Left colon (tissue), 2 donors: ENCODE measurements at places on chromosomes 4 and X. TPM values are rescaled to one million over a fixed set of nuclear protein-coding genes. Genes with fewer than 3 reads are reported as not detected.

Gene PIN4
- 11.8 TPM for total RNA-seq

Gene SOWAHB
- total RNA-seq = 25.5 TPM

Gene TNIP3
- 0.67 TPM for total RNA-seq

Gene ANKRD37
- total RNA-seq = 9.1 TPM

GRCh38 chrX:118189628-118190027 lies 73.0 kb upstream of the KLHL13 start:
- no peak for DNase-seq

- DNase-seq = no peak
Observed at GRCh38 chr4:106893395-106893881, 142.7 kb downstream of the DKK2 start.

GRCh38 chrX:77014377-77015372 lies 432.5 kb upstream of the FGF16 start:
- no peak for DNase-seq

- no peak for DNase-seq
Observed at GRCh38 chr4:150384249-150384648, 197.7 kb upstream of the MAB21L2 start.

GRCh38 chrX:47992095-47992380 lies 11.8 kb downstream of the ZNF182 start:
- no peak for DNase-seq

DNA sequence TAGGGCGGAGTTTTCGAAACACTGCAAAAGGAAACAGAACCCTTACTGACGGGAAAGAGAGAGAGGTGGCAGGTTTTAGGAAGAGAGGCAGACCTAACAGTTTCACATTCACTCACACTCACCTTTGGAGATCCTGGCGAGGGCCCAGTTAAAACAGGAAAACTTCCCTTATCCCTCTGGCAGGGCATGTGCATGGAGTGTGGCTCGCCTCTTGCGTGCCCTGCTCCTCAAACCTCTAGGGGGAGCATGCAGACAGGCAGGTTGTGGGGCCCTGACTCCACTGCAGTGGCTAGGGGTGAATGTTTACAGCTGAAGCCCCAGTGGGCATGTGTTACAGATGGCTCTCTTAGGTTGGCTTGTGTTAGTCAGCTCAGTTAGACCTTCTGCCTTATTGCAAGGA lies 451.5 kb downstream of the UBE2NL start:
- no peak for DNase-seq

DNA sequence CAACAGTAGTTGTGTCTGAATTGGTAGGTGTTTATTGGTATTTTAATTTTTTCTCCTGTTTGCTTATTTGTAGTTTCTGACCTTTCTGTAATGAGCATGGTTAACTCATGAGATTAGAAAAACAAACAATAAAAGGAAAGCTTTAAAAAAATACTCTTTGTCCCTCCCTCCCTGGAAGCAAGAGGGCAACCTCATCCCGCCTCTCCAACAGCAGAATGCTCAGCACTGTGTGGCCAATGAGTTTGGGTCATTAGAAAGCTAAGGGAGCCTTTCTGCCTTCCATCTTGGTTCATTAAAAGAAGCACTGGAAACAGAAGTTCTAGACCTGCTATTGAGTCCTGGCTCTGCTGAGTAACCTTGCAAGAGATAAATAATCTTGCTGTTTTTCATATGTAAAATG lies 33.9 kb downstream of the TRPC5 start:
- no peak for DNase-seq

DNA sequence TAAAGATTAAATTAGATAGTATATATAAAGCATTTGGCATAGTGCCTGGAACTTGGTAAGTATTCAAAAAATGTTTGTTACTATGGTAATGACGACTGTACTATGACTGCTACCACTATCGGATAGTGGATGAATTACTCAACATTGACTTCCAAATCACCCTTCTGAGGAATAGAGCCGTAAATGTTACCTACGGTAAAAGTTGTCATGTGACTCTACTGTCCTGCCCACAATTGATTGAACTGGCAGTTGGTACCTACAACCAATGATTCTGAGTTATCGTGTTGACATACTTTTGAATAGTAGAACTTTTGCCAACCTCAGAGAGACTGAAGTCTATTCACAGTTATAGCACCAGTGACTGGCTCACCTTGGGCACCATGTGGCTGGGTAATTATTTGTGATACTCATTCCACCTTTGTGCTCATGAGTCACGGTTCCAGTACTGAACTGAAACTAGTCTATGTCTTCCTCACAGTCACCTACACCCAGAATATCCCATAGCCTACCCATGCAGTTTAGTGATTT lies 185.5 kb upstream of the PITX2 start:
- DNase-seq = no peak

GRCh38 chrX:5586726-5587125 lies 641.9 kb downstream of the NLGN4X start:
- DNase-seq = no peak

GRCh38 chr4:165873298-165874071 lies 448 bp downstream of the TLL1 start:
- no peak for DNase-seq

- DNase-seq = no peak
Observed at GRCh38 chrX:45329217-45329616, 128.5 kb upstream of the DIPK2B start.

- DNase-seq = no peak
Observed at GRCh38 chr4:106627051-106627450, 258.5 kb upstream of the GIMD1 start.

DNA sequence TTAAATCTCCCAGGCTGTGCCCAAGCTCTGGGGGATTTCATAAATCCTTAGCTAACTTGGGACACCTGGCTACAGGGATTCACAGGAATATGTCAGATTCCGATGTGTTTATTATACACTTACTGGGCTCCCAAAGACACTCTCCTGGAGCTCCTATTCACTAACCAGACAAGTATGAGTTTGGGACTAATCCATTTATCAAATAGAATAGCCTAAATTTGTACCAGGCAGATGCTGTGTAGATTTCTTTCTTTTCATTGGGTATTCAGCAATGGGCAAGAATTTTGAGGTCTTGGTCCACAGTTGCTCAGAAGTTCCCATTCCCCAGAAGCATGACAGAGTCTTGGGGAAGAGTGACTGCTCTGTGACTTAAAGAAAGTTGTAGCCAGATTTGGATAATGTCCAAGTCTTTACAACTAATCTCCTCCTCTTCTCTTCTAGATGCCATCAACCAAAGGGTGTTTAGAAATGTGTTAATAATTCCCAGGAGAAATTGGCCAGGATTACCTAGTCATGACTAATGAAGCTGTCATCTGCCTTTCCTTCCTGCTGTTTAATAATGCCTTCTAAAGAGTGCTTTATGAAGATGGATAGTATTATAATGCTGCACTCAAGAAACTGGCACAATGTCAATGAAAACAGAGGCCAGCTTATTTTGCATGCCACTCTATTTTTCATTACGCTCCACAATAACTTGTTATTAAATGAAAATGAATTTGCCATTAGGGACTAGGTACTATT lies 120.9 kb downstream of the CHIC2 start:
- no peak for DNase-seq

GRCh38 chr4:114192854-114193253 lies 213.4 kb upstream of the ARSJ start:
- DNase-seq = no peak
